Stimulated activated CD8-positive, alpha-beta memory T cell treated with anti-CD3 and anti-CD28 coated beads, Interleukin-4, amount 100 ng/mL, for 1 hour (primary cell): ENCODE measurements at places on chromosomes 11 and 22.

DNA sequence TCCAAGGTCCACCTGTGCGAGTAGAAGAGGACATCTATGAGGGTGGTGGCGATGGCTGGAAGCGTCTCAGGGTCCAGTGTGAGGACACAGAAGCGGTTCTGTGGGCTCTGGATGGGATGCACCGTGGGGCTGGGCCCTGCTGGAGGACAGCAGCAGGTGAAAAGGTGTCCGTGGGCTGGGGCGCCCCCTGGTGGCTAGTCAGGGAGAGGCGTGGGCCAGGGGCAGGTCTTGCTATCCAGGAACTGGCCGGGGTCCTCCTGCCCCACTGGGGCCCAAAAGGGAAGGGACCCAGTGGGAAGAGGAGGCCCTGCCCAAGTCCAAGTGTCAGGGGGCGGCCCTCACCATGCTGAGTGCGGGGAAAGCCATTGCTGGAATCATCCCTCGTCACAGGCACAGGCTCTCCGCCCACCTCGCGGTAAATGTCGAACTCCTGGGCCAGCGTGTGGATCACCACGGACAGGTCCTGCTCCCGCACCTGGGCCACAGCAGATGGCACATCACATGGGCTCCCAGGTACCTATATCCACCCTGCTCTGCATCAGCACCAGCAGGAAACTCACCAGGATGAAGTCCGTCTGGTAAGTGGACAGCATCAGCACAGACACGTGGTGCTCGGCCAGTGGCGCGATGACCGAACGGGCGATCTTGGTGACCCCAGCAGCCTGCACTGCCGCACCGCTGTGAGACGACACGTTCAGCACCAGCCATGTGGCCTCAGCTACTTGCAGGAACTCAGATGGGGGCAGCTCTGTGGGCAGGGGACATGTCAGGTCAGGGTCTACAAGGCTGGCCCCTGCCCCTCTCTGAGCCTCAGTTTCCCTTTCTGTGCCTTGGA, 2.3 kb downstream of the CASTOR1 start:
- peak; percentile 72 for DNase-seq

DNA sequence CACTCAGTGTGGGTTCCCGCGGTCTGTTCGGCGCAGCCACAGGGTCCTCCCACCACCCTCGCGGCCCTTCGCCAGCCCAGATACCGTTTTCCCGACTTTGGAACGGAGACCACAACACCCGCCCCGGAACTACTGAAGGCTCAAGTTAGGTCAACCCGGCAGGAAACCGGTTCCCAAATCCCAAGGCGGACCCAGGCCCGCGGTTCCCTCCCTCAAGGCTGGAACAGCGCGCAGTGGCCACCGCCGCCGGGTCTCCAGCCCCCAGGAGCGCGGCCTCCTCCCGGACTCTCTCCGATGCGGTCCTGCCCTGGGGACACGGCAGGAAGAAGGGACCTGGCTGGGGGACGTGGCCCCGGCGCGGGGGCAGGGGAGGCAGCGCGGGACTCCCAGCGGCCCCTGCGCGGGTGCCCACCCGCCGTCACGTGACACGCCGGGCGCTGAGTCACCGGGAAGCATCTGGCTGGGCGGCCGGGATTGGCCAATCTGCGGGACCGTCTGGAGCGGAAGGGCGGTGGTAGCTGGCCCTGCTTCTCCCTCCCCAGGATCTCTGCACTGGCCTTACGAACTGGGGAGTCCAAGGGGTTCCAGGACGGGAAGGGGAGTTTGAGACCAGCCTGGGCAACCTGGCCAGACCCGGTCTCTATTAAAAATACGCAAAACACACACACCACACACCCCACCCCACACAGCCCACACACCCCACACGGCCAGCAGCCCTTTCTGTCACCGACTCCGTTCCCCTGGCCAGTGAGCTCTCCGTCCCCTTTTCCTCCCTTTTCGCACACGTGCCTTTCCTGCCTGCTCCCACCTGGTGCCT, 21.5 kb upstream of the MALAT1 start:
- peak; percentile 82 for DNase-seq

DNA sequence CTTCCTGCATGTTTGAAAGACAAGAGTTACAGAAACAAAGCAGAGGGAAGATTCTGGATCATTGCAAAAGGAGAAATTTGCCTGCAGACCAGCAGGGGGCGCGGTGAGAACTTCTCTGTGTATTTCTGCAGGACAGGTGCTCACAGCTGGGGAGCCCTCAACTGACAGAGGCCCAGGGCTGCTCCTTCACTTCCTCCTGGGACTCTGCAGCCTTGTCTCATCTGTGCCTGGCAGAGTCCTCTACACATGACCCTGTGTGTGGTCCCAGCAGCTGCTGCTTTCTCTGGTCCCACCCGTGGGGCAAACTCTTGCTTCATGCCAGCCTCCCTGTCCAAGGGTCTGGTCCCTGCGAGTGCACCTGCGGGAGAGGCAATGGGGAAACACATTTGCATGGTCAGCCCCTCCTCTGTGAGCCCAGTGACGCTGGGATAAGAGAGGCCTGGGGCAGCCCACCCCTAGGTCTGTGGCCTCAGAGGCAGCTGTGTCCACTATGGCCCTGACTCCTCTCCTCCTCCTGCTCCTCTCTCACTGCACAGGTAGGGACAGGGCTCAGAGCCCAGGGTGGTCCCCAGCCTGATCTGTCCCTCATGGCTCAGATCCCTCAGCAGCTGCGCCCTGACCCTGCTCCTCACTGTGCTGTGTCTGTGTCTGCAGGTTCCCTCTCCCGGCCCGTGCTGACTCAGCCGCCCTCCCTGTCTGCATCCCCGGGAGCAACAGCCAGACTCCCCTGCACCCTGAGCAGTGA, 43.2 kb upstream of the VPREB1 start:
- no peak for DNase-seq

- DNase-seq = no peak
Measured at GRCh38 chr11:114774599-114775361, 96.5 kb downstream of the NXPE2 start.

GRCh38 chr11:112769170-112769569, 192.1 kb upstream of the NCAM1 start:
- no peak for DNase-seq

DNA sequence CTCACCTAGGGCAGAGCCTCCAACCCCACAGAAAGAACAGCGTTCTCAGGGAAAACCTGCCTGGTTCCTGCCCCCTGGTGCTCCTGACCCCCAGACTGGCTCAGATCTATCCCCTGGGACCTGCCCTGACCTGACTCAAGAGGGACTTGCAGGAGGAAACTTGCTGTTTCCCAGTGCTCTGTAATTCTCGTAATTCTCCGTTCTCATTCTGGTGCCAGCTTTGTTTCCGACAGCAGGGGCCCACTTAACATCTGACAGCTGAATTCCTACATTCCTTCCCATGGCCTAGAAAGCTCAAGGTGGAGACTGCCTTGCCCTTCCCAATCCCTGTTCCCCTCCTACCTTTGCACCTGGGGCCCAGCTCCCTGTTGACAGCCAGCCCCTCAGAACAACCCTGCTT, 12.5 kb upstream of the CSF2RB start:
- no peak for DNase-seq

DNA sequence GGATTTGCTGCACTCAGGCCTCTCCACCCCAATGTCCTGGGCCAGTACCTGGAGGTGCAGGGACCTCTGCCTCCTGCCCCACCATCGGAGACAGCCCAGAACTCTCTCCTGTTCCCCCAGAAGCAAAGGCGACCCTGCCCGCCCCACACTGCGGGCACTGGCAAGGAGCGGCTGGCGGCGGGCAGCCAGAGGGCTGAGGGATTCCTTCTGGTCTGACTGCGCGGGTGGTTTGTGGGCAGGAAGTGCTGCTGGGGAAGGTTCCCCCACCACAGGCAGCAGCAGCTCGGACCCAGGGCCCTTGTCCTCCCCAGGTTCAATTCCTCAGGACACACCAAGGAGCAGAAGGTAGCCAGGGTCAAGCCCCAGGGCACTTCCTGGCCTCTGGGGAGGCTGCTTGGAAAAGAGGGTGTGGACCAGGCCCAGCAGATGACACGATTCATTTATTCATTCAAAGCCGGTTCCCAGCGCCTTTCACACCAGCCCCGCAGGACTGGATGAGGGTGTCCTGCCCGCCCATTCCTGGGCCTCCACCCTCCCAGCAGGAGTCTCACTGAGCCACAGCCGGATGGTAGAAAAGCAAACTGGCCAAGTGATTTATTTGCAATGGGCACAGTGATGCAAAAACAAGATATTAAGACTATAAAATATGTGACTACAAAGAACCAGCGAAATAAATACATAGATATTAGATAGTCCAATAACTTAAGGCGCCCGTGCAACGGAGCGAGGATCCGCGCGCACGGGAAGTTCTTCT, 1.2 kb downstream of the PHLDA2 start:
- DNase-seq = no peak

DNA sequence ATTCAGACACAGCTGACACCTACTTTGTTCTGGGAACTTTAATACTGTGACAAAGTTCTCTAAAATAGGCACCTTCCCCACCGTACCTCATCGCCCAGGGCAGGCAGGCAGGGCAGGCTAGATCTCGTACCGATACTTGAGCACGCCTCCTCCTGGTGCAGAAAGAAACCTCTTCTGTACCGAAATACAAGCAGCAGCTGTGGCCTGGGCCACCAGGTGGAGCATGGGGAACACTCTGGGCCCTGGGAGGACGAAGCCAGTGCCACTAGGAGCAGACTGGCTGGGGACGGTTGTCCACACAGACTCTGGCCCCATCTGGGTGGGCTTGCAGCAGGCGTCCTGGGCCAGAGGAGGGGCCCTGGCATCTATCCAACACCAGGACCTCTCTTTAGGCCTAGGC, 12.8 kb downstream of the PMM1 start:
- no peak for DNase-seq

- no peak for DNase-seq
Measured at GRCh38 chr11:68380786-68381622, 68.6 kb downstream of the LRP5 start.

- DNase-seq = no peak
Measured at GRCh38 chr11:115644856-115645255, 140.6 kb upstream of the CADM1 start.

DNA sequence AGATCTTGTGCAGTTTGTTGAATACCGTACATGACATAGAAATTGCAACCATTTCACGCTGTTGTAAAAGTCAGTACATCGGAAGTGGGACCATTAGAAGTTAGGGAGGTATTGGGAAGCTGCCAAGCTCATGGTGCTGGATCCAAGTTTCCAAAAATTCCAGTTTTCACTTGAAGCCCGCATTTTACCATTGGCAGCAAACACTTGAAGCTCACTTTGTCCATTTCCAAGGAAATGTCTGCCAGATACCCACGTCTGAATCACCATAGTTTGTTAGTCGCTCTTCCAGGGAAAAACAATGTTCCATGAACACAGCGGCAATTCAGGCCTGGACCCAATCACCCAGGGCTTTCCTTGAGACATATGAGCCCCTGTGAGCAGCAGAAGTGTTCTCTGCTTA, 22.6 kb upstream of the PARVB start:
- DNase-seq = no peak

GRCh38 chr22:37274380-37274862, 7.9 kb upstream of the CYTH4 start:
- no peak for DNase-seq

GRCh38 chr11:64844330-64845128, at the start of gene CDC42BPG:
Gene CDC42BPG, minus strand, starts transcription at chr11:64844653. Its CDS starts 84 bp downstream, at chr11:64844569.
- no peak for DNase-seq

GRCh38 chr22:23325183-23325582, 144.9 kb downstream of the BCR start:
- no peak for DNase-seq

- no peak for DNase-seq
Measured at GRCh38 chr22:48367731-48368130, 1459.9 kb downstream of the BRD1 start.

GRCh38 chr11:43223026-43223425, 88.8 kb upstream of the API5 start:
- DNase-seq = no peak

DNA sequence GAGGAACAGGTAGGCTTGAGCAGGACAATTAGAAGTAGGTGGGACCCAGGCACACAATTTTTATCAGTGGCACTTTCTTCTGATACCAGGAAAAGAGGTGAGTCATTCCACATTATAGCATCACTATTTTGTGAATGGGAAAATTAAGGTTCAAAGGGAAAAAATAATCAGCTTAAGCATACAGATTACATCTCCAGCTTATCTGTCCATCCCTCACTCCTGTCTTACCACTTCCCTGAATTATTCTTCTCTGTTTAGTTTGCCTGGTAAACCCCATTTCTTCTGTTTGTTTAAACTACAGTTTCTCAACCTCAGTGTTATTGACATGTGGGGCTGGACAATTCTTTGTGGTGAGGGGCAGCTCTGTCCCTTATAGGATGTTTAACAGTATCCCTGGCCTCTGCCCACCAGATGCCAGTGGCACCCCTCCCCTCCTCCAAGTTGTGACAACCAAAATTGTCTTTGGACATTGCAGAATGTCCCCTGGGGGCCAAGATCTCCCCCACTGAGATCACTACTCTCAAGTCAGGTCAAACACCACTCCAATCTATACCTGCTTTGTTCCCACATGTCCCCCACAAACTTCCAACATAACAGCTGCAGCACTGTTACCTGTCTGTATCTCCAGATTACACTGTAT, 8.5 kb upstream of the XBP1 start:
- no peak for DNase-seq

DNA sequence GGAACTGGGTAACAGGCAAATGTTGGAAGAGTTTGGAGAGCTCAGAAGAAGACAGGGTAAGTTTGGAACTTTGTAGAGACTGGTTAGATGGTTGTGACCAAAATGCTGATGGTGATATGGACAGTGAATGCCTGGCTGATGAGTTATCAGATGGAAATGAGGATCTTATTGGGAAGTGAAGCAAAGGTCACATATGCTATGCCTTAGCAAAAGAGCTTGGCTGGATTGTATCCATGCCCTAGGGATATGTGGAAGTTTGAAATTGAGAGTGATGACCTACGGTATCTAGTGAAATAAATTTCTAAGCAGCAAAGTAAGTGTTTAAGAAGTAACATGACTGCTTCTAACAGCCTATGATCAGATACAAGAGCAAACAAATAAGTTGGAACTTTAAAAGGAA, 17.8 kb downstream of the BBOX1 start:
- no peak for DNase-seq

DNA sequence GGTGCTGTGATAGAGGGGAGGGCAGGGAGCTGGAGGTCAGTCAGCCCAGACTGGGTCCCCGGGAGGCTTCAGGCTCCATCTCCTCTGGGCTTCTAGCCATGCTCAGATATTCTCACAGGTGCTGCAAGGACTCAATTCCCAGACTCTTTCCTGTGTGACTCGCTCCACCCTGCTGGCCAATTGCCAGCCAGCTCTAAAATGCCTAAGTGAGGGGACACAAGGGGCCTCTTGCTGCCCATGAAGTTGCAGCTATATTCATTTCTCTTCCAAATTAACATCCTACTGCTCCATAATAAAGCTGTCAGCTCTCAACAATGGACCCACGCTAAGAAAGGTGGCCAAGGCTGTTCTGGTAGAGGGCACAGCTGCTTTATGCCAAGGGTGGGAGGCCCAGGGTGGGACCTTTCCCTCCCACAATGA, 101.5 kb downstream of the PLEKHA7 start:
- no peak for DNase-seq

DNA sequence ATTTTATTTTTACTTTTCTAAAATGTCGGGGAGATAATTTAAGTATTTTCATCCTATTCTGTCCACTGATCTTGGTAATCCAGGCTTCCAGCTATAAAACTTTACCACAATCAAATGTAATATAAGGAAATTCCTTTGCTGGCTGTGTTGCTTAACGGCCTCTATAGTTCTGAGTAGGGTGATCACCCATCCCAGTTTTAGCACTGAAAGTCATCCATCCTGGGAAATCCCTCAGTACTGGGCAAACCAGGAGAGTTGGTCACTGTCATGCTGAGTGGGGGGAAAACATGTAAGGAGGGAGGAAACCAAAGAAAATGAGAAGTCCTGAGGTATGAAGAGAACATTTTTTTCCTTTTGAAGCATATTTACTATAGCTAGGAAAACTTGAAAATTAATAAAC, 12.8 kb upstream of the BACE1-AS start:
- no peak for DNase-seq

GRCh38 chr11:60924906-60925853, 920 bp downstream of the TMEM132A start:
- no peak for DNase-seq
